KG1 (cell line): ENCODE measurements at places on chromosomes 12 and 14.

- no peak for DNase-seq
Measured at GRCh38 chr12:127041985-127042625, 1224.9 kb upstream of the TMEM132C start.

- no peak for DNase-seq
Measured at GRCh38 chr14:98174041-98174440, 1098.0 kb downstream of the BCL11B start.

GRCh38 chr12:45357539-45358417 is 141.9 kb downstream of the ANO6 start:
- DNase-seq: no peak

- DNase-seq: no peak
Measured at GRCh38 chr12:15801770-15802744, 12.9 kb upstream of the EPS8 start.

GRCh38 chr12:66819587-66819986 is 140.7 kb upstream of the GRIP1 start:
- no peak for DNase-seq

DNA sequence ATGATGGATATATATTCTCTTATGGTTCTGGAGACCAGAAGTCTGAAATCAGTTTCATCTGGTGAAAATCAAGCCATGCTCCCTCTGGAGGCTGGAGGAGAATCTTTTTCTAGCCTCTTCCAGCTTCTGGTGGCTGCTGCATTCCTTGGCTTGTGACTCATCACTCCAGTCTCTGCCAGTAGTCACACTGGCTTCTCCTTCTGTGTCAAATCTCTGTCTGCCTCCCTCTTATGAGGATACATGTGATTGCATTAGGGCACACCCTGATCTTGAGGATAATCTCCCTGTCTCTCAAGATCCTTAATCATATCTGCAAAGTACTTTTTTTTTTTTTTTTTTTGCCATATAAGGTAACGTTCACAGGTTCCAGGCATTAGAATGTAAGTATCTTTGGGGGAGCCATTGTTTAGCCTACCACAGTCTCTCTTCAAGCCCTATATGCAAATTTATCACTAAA is 17.7 kb downstream of the DNAL1 start:
- DNase-seq: no peak
